CMK (cell line): ENCODE measurements at places on chromosomes 7 and 10.
A peak's percentile ranks its signal among the peaks of the same experiment; 100 is the strongest.

DNA sequence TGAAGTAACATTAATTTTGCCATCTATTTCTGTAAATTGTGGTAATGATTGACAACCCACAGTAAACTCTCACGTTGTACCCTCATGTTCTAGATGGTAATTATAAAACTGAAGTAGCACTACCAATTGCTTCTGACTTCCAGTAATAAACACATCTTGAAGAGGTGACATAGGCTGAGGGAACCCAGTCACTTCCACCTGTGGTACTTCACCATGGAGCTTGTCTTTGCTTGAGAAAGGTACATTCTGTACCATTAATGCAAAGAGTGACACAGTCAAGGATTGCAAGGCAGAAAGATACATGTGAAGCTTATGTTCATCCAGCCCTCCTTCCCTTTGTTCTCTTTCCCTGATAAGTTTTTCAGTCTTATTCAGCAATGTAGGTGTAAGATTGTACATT lies 11.2 kb downstream of the CAPZA2 start:
- DNase-seq, result no peak

DNA sequence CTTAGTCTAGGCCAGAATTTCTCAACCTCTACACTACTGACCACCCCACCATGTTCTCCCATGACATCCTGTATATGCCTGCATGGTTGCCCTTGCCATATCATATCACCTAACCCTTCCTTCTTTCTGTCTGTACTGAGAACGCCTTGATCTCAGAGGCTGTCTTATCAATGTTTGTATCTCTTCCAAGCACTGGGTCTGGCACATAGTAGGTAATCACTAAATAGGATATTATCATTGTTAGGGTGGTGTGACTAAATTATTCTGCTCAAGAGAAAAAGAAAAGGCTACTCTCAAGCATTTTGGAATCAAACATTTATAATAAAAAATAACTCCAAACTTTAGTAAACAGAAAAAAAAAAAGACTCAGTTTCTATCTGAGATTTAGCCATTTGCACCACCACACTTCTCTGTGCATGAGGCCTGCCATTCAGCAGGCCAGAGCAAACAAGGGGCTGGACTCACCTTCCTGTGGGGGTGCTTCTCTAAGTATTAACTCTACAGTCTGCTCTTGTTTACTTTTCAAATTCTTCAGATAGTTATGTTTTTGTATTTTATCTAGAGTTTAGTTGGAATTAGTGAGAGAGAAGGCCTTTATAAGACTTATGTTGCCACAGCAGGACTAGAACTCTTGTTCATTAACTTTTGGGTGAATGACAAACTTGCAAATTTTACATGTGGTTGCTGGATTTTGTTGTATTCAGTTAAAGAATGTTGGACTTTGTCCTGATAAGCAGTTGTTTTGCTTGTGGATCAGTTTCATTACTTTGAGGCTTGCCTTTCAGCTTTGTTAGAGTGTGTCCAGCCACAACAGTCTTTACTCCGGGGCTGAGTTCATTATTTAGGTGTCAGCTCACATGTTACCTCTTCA lies 5.4 kb downstream of the AGBL3 start:
- DNase-seq, result no peak

DNA sequence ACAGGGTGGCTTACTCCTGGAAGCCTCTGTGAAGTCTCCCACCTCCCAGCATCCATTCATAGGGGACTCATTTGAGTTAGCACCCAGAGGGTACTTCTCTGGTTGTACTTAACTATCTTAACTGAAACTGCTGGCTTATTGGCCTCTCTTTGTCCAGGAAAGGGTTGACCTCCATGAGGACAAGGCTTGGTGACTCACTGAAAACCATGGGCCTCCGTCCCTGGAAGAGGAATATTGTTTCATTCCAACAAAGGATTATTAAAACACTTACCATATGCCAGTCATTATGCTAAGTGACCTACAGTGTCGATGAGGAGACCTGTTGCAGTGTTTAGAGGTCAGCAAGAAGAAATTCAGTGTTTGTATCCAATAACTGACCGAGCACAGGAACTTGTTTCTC lies 175.9 kb downstream of the PLPP4 start:
- no peak for DNase-seq

- peak; percentile 52 for DNase-seq
Observed at GRCh38 chr10:30534465-30535144, 94.9 kb downstream of the LYZL2 start.

DNA sequence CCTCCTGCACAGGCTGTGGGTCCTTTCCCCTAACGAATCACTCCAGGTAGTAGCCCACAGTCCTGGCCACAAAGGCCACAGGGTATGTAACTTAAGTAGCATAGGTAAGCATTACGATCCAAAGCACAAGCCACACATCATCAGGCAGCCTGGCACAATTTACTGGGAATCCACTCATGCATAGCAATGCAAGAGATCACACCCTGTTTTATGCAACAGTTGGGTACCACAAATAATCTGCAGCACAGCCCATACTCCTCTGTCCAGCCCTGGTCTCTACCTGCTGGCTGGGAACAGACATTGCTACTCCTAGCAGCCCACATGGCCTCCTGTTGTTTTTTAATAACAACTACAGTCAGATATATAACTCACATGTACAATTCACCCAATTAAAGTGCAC lies 34.3 kb downstream of the SRPK2 start:
- DNase-seq, result no peak

GRCh38 chr7:81031996-81032395 lies 113.1 kb upstream of the SEMA3C start:
- no peak for DNase-seq

- DNase-seq, result no peak
Observed at GRCh38 chr7:88040694-88041093, 106.6 kb downstream of the ADAM22 start.

DNA sequence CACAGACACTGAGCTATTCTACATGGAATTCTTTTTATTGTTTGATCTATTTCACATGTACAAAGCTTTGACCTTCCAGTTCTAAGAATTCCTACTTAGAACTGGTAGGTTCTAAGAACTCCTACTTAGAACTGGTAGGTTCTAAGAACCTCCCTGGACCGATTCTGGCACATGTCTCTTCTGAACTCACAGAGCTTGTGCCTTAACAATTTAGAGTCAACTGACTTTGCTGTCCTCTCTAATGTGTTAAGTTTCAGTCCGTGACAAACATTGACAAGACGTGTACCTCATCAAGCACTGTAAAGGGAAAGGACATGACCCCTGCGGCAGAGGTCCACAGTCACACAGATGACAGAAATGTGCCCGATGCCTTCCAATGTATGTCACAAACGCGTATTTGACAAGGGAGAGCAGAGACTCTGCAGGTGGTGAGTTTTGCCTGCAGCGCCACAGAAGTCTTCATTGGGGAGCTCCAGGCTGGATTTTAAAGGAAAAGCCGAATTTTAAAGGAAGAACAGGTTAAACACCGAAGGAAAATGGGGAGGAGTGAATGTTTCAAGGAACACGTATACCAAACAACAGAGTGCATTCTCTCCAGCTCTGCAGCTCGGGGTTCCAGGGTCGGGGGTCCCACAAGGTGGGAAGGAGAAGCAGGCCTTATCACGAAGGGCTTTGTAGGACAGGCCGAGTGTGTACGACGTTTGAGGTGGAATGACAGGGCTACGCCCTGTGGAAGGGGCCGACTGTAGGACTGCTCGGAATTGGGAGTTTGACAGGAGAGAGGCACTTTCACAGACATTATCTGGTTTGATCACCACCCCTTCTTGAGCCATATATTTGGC lies 161.1 kb upstream of the KLF14 start:
- DNase-seq, result no peak

DNA sequence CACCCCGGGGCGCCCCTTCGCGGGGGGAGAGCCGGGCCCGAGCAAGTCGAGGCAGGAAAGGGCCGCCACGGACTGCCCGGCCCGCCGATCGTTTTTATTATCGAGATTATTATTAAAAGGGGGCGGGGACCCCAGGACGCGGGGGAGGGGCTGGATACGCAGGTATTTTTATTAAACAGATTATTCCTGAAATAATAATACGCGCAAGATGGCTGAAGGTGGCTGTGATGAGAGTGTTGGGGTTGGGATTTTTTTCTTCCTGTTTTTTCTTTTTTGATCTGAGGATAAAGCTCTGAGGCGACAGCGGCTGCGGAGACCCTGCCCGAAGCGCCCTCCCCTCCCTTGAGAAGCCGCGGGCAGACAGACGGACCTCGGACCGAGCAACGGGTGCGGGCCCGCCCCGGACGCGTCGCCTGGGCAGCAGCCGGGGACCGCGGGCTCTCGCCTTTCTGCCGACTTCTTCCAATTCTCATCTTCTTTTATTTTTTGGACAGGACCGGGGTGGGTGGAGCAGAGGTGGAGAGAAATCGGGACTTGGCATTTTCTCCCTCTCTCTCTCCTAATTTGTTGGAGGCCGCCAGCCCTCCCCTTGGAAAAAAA lies 1.4 kb upstream of the TRIM8 start:
- DNase-seq, result no peak

DNA sequence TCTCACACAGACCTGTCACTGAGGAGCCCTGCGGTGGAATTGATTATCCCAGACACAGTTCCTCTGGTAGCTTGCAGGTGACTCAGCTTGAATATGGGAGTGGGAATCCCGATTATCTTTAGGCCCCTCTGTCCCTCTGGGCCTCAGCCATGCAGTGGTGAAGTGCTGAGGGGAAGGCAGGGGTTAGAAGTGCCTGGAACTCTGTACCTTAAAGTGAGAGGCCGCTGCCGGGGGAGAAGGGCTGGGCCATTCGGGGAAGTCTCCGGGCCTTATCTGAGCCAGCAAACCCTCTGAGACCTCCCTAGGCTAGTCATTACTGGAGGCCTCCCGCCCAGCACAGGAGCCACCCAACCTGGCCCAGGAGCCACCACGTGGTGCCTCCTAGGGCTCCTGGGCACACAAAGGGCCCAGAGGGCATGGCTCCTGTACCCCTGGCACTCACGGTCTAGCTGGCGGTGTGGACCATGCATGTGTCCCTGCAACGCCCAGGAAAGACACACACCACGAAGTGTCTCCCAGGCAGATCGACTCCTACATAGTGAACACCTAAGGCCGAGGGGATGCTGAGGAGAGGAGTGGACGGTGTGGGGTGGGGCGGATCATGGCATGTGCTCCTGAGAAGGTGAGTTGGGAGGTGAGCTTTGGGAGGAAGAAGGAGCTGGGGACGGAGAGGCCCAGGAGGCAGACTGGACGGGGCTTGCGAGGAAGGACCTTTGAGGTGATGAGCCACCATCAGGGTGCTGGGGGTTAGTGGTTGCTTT lies 56.2 kb downstream of the HK1 start:
- DNase-seq, result no peak

- no peak for DNase-seq
Observed at GRCh38 chr7:27482219-27482618, 180.5 kb downstream of the HIBADH start.

DNA sequence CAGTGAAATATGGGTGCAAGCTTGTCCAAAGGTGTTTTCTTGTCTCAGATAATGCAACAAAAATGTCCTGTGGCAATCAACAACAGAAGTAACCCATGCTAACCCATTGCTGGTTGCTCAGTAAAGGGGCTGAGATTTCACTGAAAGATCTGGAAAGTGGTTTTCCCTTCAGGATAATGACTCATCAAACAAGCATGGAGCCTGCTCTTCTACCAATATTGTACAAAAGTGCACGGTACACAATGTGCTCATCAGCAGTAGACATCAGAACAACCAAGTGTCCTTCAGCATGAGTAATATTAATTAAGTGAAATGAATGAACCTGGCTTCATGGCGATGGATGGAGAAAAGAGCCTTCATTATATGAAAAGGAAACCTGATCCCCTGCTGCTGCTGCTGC lies 287.1 kb upstream of the NEBL start:
- DNase-seq, result no peak

GRCh38 chr7:46812101-46812675 lies 769.7 kb downstream of the TNS3 start:
- no peak for DNase-seq

DNA sequence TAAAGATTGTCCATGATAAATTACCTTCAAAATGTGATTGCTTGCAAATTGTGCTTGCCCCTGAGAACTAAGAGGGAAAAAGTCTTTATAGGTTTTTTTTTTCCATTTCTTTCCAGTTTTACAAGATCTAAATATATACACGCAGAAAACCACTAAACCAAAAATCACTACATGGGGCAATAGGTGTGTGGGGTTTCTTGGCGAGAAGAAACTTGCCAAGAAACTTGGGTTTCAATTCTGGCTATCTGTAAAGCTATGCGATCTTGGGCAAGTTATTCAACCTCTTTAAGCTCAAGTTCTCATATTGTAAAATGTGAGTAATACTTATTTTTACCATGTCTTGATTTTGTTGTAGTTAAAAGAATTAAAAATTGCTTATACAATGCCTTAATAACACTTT lies 17.0 kb downstream of the CUBN start:
- DNase-seq, result no peak

DNA sequence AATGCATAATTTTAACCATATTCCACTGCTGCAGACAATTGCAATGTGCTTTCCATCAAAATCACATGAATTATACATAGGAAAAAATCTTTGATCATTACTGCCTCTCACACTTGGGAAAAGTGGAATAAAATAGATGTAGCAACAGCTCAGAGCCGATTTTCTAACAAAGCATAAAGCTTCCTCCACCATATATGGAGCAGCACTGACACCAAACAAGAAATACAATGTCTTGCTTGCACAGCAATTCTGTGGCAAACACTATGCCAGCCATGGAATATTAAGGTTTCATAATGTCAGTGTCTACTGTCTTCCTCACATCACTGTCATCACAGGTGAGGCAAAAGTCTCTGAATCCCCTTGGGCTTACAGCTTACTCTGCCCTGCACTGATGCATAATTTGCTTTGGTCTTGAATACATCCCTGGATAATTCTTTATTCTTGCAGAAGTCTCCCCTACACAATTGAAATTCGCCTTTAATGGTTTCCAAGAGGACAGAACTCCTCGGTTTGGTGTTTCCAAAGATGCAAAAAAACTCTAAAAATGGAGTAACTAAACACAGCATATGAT lies 198.5 kb downstream of the CACNA2D1 start:
- no peak for DNase-seq

DNA sequence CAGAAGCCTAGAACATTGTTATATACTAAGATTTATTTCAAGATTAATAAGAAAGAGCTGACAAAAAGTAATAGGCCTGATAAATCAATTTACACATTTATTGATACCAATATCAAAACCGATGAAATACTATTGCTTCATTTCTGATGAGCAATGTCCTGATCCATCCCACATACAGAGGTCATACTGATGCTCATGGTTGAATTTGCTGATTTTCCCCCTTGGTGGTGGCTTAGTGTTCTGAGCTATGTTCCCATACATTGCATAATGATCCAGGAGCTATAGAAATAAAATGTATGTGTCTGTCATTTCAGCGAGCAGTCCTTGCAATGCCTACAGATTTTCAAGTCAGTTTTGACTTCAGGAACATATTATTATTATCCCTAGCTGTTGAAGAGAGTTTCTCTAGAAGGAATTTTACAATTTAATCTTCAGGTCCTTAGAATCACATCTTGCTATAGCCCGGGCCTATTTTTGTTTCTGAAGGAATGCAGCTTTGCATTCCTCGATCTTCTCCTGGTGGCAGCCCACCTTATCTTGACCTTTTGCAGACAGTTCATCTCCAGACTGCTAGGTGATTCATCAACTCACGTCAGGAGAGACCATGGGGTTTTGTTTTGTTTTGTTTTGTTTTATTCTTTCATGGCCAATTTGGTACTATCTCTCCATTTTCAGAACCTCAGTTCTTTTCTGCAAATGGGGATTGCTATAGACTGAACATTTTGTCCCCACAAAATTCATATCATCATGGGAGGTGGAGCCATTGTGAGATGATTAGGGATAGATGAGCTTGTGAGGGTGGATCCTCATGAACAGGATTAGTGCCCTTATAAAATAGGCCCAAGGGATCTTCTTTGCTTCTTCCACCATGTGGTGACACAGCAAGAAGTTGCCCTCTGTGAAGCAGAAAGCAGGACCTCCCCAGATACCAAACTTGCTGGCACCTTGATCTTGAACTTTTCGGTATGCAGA lies 465.6 kb upstream of the IGFBP3 start:
- no peak for DNase-seq

- no peak for DNase-seq
Observed at GRCh38 chr10:115844591-115844990, 428.4 kb downstream of the GFRA1 start.
